Thoracic aorta (tissue), 2 donors: ENCODE measurements at places on chromosomes 5 and 9. TPM values are rescaled to one million over a fixed set of nuclear protein-coding genes. Genes with fewer than 3 reads are reported as not detected.

The SMIM32 gene
- not detected for total RNA-seq

The PCDHGA12 gene
- total RNA-seq, result 16.2 TPM

The SOHLH1 gene
- total RNA-seq, result not detected

The NR6A1 gene
- total RNA-seq, result 4.6 TPM

The IRGM gene
- not detected for total RNA-seq
